Mesothelial cell of epicardium (in vitro differentiated cells): ENCODE measurements at places on chromosomes 4 and X.

DNA sequence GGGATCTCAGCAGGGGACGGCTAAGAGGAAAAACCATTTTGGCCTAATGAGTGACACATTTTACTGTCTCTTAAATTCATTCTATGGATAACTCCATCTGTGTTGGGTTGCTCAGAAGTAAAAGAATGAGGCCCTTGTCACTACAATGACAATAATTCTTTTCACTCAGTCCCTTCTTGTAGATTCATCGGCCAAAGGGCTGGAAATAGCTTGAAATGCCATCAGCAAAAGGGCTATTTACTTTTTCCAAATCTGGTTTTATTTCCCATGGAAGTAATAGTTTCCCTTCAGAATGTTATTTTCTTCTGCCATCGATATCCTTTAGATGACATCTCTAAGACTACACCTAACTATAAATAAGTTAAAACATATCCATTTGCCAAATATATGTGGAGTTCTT, 7.4 kb downstream of the MEPE start:
- DNase-seq = no peak

DNA sequence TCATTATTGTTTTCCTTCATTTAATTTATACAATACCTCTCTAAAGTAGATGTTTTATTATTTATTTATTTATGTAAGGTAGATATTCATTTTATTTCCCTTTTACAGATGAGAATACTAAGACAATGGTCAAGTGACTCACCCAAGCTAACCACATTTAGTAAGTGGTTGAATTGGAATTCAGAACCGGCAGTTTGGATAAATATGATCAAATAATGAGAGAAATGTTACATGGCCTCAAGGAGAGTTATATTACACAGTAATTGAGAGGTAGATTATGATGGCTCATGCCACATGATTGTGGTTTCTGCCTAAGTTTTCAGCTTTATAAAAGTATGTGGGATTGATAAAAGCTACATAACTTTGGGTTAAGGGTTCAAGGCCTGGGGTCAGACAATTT, 239.4 kb upstream of the BOD1L1 start:
- no peak for DNase-seq

- DNase-seq = peak; percentile 67
Measured at GRCh38 chrX:133985164-133985966, at the start of gene GPC3. TSS of gene GPC3 (minus strand) at chrX:133985594.

- DNase-seq = no peak
Measured at GRCh38 chr4:175703956-175704600, 108.0 kb downstream of the GPM6A start.

DNA sequence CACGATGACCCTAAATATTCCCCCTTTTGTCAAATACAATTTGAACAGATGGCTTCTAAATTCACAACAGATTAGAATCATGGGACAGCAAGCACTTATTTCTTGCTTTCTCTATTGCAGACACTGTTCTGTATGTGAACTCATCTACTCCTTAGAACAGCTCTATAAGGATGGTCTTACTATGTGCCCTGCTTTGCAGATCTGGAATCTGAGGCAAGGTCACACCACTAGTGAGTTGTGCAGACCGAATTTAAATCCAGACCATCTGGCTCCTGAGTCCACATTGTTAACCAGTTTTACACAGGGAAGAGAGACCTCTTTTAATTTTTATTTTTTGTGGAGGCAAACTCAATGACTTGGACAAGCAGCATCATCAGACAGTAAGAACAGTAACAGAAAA, 50.2 kb downstream of the GPRIN3 start:
- DNase-seq = no peak
